ENCODE measurements at places on chromosomes 2 and 18. TPM values are rescaled to one million over a fixed set of nuclear protein-coding genes. Genes with fewer than 3 reads are reported as not detected.

Gene DUSP19
- total RNA-seq, result 12.1 TPM

Gene RAB1A
- 121 TPM for total RNA-seq

Gene MARCO
- 7.2 TPM for total RNA-seq

Gene MYL1
- total RNA-seq, result not detected

Gene HOXD12
- not detected for total RNA-seq

Gene ATOH8
- total RNA-seq, result 29.6 TPM

Gene PJVK
- 1.1 TPM for total RNA-seq

Gene C2orf66
- not detected for total RNA-seq

Gene KYNU
- total RNA-seq, result 1.4 TPM

Gene MORN2
- total RNA-seq, result 20.4 TPM

Gene TFCP2L1
- 0.17 TPM for total RNA-seq

Gene NPPC
- total RNA-seq, result 7.2 TPM

Gene DLGAP1
- total RNA-seq, result not detected

Gene EFEMP1
- total RNA-seq, result 50.7 TPM

Gene PECR
- 6.1 TPM for total RNA-seq

Gene CNDP1
- total RNA-seq, result not detected

Gene GPAT2
- total RNA-seq, result 5.5 TPM

Gene HJURP
- 0.52 TPM for total RNA-seq
